Activated CD4-positive, alpha-beta T cell treated with anti-CD3 and anti-CD28 coated beads, Interleukin-2, amount 10 ng/mL, durations not matched to agents 24 days and 14 days (primary cell): ENCODE measurements at places on chromosomes 11 and 22.
A peak's percentile ranks its signal among the peaks of the same experiment; 100 is the strongest.

DNA sequence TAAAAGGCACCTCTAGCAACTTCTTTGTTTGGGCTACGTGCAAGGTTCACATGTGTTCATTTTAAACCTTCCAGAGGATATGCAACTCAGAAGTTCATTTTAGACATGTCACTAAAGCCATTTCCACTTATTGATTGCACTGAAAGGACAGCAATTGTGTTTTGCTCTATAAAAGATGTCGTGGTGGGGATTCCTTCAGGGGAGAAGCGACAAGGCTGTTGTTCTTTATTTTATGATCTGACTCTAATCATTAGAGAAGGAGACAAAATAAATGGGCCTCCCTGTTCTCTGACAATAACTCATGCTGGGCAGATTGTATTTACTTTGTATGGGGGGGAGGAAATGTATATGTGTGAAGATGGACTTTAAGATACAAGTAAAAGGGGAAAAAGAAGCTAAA lies 370.1 kb upstream of the ARHGAP42 start:
- no peaks in the 10 kb centered on the region for H3K27me3 ChIP-seq
- DNase-seq, result no peak
- H3K27ac ChIP-seq, result no peak overlapping the region
- no peaks in the 10 kb centered on the region for H3K4me1 ChIP-seq
- no peaks in the 10 kb centered on the region for H3K36me3 ChIP-seq

GRCh38 chr11:96393753-96394348 lies 4.0 kb downstream of the JRKL start:
- no peak overlapping the region for H3K4me3 ChIP-seq
- H3K27ac ChIP-seq, result no peak overlapping the region
- H3K4me1 ChIP-seq, result peaks cover 24% of the 10 kb centered on the region
- H3K36me3 ChIP-seq, result peaks cover 20% of the 10 kb centered on the region

- no peak overlapping the region for H3K4me3 ChIP-seq
- H3K27ac ChIP-seq, result no peak overlapping the region
- H3K36me3 ChIP-seq, result no peaks in the 10 kb centered on the region
- H3K27me3 ChIP-seq, result peaks cover 18% of the 10 kb centered on the region
- no peak for DNase-seq
These were observed 10.9 kb upstream of the MPEG1 start for GRCh38 chr11:59223611-59224010.

- peak; percentile 84 for DNase-seq
- H3K4me1 ChIP-seq, result peaks cover 51% of the 10 kb centered on the region
- H3K36me3 ChIP-seq, result peaks cover 64% of the 10 kb centered on the region
- H3K4me3 ChIP-seq, result peak overlapping the region; percentile 76
- H3K27ac ChIP-seq, result peak overlapping the region; percentile 72
These were observed 14.2 kb downstream of the TMEM121B start for GRCh38 chr22:17106785-17107546.

GRCh38 chr22:45775062-45775461 lies 103.4 kb downstream of the ATXN10 start:
- H3K4me1 ChIP-seq, result no peaks in the 10 kb centered on the region
- no peak overlapping the region for H3K4me3 ChIP-seq
- DNase-seq, result no peak
- H3K27ac ChIP-seq, result no peak overlapping the region
- no peaks in the 10 kb centered on the region for H3K27me3 ChIP-seq
- peaks cover 11% of the 10 kb centered on the region for H3K36me3 ChIP-seq

GRCh38 chr11:60887556-60887955 lies 18.8 kb downstream of the PRPF19 start:
- no peaks in the 10 kb centered on the region for H3K27me3 ChIP-seq
- DNase-seq, result peak; percentile 82
- no peak overlapping the region for H3K27ac ChIP-seq
- no peak overlapping the region for H3K4me3 ChIP-seq

DNA sequence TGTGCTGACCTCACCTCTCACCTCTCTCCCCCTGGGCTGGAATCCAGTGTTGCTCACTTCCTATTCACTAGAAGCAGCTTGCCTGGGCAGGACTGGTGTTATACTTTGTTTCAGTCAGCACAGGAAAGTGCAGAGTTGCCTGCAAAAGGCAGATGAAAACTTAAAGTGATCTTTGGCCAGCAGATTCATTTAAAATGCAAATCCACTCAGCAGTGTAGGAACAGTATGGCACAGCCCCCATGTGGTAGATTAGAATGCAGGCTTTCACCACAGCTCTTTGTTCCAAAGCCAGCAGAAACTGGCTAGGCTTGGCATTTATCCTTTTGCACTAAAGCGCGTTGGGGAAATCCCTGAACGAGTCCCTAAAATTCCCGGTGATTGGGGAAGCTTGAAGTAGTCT lies 301.2 kb downstream of the OR4C45 start:
- H3K4me1 ChIP-seq, result no peaks in the 10 kb centered on the region
- H3K4me3 ChIP-seq, result no peak overlapping the region
- no peaks in the 10 kb centered on the region for H3K36me3 ChIP-seq
- no peak overlapping the region for H3K27ac ChIP-seq

DNA sequence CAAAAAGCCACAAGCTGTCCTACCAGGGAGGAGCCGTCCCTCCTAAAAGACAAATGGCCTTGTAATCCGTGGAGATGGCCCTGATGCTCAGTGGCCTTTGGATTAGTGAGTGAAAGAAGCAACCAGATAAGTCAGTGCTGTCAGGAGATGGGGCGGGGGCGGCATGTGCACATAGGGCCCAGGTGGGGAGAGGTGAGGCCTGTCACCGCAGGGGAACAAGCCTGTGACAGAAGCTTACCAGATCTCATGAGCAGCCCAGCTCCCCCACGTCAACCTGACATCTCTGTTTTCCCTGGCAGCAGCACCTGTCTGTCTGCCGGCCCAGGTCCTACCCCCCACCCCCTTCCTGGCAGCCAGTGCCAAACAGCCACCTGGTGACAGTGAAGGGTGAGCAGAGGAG lies 162.6 kb downstream of the BUD13 start:
- no peaks in the 10 kb centered on the region for H3K4me1 ChIP-seq
- DNase-seq, result no peak
- no peaks in the 10 kb centered on the region for H3K27me3 ChIP-seq
- H3K36me3 ChIP-seq, result no peaks in the 10 kb centered on the region
- no peak overlapping the region for H3K4me3 ChIP-seq

DNA sequence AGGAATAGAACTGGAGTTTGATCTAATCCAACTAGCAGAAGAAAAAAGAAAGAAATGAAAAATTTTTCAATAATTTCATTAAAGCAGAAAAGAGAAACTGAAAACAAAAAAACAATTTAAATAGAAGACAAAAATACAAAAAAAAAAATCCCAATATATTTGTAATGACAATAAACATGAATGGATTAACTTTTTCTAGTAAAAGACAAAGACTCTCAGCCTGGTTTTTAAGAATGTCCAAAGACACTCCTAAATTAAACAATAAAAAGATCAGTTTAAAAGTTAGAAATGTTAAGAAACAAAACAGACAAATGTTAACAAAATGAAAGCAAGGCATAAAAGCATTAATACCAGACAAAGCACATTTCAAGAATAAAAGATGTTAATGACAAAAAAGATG lies 50.3 kb upstream of the ME3 start:
- no peaks in the 10 kb centered on the region for H3K4me1 ChIP-seq
- H3K27ac ChIP-seq, result no peak overlapping the region
